ENCODE measurements at places on chromosomes 4 and X.

GRCh38 chrX:79162076-79162475 lies 17.6 kb downstream of the GPR174 start:
- no peak for DNase-seq

GRCh38 chrX:137151403-137151802 lies 117.6 kb upstream of the GPR101 start:
- DNase-seq: no peak

GRCh38 chr4:55001538-55001937 lies 123.9 kb downstream of the KDR start:
- DNase-seq: no peak

GRCh38 chr4:121980643-121981042 lies 28.8 kb upstream of the TRPC3 start:
- DNase-seq: no peak

DNA sequence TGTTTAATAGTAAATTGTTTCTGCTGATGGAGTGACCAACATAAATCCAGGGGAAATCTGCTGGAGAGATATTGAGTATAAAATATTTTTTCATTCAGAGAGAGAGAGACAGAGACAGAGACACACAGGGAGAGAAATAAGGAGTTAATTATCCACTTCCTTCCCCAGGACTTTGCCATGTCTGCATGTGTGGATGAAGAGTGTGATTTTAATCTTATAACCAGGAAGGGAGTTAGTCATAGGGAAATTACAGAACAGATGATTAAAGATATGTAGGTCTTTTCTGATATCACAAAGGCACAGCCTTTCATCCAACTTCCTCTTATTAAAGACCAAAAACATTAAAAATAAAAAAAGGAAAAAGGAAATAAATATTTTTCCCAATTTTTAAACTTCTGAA lies 526.3 kb downstream of the SPRY1 start:
- no peak for DNase-seq

GRCh38 chr4:110190249-110190648 lies 8.2 kb downstream of the ELOVL6 start:
- no peak for DNase-seq

DNA sequence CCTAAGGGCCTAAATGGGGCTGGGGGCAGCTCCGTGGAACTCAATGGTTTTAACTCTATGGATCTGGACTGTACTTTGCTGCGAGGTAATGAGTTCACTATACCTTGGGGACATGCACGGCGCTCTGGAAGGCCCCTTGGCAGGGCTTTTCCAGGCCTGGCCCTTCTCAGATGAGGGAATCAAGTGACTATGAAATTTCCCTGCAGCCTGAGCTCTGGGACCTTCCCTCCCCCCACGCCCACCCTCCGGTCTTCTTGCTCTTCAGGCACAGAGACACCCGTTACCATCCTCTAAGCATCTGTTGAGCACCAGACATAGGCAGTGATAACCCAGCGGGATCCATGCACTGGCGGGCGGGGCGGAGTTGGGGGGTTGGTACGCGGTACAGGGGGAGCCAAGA lies 109.2 kb downstream of the PSAPL1 start:
- no peak for DNase-seq

DNA sequence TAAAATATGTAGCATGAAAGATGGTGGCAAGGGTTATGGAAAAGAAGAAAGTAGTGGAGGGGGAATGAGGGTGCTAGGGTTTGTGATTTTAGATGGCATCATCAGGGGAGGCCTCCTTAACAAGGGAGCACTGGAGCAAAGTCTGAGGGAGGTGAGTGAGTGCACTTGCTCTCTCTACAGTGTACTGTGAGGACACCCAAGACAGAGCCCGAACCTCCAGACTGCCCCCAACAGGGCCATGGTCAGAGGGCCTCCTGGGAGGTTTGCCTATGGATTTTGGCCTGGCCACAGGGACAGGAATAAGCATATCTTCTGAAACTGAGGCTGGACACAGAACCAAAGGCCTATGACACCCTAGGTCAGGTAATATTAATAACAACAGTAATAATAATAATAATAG lies 21.4 kb upstream of the PJA1 start:
- no peak for DNase-seq

DNA sequence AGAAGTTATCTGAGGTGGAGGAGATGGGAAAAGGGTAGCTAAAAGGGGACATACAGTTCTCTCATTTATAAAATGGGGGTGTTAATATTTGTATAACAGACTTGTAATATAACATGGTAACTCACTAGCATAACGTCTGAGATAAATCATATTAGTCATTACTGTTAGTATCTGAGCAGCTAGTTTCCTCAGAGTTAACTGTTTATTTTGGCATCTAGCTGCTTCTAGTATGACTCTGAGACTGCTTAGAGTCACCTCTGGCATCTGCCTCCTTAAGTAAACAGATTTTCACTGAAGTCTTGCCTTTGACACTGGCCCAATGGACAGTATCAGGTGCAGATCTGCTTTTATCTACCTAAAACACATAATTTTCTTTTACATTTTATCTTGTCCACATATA lies 58.1 kb downstream of the SLC30A9 start:
- no peak for DNase-seq

DNA sequence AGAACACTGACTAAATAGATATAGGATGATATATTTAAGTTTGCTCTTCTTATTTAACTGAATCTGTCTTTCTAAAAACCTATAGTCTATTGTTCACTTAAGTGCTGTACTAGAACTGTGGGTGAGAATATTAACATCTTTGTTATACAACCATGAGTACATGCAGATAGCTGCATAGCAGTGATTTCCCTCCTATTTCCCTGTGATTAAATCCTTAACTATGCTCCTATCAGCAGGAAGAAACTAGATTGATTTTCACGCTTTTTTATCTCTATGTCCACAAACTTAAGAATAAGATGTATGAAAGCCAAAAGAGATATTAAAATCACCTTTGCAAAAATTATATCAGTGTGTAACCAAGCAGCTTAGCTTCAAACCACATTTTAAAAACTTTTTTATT lies 11.3 kb upstream of the UGT2A3 start:
- no peak for DNase-seq

- DNase-seq: no peak
Measured at GRCh38 chr4:110009550-110009949, 96.9 kb downstream of the EGF start.

DNA sequence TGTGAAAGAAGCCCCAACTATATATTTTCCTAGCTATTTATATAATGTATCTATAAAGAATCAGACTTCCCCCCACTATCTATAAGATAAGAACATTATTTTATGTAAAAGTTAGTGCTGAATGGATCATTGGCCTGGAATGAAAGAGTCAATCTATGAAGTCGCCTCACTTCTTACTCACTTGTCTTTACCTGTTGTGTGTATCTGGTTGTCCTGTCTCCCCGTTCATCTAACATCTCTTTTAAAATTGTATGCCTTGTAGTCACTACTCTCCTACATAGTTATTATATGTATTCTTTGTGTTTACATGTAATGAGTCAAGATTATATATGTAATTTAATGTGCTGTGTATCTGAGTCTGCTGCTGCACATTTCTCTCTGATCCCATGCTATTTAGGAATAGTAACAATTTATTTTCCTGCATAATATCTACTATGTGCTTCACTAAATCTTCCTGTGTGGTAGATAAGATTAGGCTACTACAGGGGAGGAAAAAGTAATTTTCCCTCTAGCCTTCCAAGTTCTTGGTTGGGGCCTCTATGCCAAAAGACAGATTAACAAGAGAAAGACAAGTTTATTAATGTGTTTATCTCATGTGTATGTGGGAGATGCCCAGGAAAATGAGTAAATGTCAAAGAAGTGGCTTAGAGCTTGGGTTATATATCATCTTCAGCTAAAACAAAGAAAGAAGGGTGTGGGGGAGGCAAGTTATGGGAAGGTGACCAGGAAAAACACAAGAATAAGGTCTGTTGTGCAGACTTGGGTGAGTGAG lies 77.6 kb upstream of the FRMPD4 start:
- no peak for DNase-seq

DNA sequence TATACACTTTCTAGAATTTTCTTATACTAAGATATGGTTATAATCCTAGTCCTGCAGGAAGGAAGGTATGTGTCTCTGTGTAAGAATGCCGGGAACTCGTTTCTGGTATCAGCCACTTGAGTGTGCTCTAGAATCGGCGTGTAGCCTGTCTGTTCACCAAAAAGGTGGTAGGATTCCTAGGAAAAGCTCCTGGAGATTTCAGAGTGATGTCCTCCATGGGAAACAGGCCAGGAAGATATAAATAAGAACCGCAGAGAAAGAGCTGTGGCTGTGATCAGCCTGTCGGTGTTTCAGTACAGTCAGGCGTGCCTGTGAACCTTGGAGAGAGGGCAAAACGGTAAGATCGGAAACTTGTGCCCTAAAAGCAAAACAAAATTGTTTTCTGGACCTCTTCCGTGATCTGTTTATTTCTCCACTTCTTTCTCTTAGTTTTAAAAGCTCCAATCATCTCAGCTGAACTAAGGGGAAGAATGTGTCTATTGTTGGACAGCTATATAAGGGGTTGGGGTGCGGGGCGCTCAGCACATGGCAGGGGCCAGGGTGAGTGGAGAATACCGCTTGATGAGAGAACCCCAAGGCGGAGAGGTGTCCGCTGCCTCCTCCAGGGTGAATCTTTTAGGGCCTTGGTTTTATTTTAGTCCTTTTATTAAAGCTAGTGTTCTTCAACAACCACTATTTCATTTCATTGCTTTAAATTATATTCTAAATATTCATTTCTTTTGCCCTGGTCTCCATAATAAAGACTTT lies 303.8 kb upstream of the TENM3 start:
- no peak for DNase-seq

GRCh38 chrX:30607155-30607554 lies 29.6 kb upstream of the TASL start:
- DNase-seq: no peak

DNA sequence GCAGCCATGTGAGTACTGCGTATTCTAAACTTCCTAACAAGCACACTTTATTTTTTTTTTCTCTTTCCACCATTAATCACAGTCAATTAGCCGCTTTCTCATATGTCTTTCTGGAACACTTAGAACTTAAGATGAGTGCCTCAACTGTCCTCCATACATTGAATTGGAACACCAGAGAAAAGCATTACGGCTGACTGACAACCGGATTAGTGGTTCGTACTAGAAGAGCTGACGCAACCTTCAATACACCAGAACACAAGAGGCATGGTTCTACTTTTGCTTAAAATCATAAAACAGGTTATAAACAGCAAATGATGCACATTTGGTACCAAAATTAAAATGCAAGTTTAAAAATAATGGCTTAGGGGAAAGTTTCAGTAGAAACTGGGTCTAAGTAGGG lies 3.3 kb downstream of the TMEM47 start:
- peak; percentile 58 for DNase-seq

- DNase-seq: no peak
Measured at GRCh38 chrX:48720577-48721250, 24.2 kb downstream of the SUV39H1 start.

DNA sequence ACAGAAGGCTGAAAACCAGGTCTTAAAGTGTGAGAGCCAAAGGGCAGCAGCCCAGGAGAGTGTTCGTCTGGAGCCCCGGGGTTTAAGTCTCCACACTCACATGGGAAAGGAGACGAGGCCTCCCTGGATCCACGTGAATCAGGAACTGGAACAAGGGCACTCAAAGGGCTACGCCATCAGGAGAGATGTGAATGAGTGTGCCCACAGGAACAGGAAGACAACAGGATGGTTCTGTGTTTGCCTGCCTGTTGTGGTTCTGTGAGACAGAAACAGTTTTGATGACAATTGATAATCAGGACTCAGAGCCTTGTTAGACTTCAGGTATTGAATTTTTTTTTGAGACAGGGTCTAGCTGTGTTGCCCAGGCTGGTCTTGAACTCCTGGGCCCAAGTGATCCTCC lies 4.9 kb upstream of the CTBP1 start:
- no peak for DNase-seq

GRCh38 chr4:15935504-15936402 lies 2.8 kb downstream of the FGFBP1 start:
- DNase-seq: no peak

DNA sequence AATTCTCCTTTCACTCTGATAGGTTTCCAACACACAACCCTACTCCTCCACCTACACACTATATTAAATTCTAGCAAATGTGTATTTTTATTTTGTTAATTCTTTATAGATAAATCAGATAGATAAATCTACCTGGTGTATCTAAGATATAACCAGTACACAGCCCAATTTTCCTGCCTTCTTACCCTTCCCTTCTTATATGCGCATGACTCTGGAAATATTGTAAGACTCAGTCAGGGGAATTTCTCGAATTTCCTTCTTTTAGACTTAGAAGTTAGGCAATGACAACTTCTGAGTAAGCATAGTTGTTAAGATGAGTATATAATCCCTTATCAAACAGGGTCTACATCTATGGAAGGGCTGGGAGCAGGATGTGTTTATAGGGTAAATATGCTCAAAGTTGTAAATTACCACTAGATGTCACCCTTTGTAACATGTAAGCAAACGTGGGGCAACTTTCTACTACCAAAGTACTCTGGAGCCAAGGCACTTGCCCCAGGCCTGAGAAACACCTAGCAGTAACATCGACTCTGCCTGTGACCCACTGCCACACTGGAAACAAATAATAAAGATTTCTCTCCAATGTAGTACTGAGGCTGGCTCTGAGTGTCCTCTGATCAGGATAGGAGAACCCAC lies 444.7 kb downstream of the IQCM start:
- DNase-seq: no peak

DNA sequence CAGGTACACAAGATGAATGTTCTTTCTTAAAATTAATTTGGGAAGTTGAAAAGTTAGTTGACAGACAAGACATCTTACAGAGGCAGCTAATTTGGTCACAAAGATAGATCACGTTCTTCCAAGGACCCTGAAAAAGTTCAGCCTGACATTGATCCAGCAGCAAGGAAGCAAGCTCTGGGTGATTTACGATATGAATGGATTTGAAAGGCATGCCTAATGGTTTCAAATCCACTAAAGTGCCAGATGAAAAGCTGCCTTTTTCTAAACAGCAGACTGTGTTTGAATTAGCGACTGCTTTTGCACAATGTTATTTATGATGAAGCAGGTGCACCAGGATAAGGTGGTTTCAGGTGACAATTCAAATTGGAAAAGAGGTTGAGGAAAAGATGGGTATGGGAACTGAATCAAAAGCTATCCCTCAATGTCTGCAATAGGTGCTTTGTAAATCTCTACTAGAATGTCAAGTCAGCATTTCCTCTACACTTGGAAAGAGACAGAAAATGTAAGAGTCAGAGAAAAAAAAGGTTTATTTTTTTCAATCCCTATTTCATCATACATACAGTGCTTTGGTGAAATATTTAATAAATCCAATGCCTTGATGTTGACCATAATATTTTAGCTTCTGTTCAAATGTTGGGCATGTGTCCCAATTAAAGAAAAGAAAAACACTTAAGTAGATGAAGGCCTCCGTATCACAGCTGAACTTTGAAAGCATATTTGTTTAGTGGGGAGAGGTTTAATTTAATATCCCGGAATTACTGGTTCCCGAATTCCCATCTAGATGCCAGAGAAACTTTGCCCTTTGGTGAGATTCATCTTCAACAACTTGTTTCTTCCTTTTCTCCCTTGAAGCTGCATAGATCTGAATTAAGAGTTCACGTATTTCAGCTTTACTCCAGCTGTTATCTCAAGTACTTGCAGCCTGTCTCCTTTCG lies 6.0 kb downstream of the RASGEF1B start:
- no peak for DNase-seq

Data from retina (tissue), 1 donor.